ENCODE measurements at places on chromosomes 11 and 22.

- no peak for DNase-seq
Observed at GRCh38 chr22:32661296-32661695, 140.2 kb upstream of the TIMP3 start.

- no peak for DNase-seq
Observed at GRCh38 chr22:35368386-35368785, 12.5 kb upstream of the HMOX1 start.

GRCh38 chr22:48720662-48721394 is 1106.8 kb downstream of the BRD1 start:
- DNase-seq = no peak

GRCh38 chr11:109033627-109034338 is 368.9 kb downstream of the DDX10 start:
- no peak for DNase-seq

DNA sequence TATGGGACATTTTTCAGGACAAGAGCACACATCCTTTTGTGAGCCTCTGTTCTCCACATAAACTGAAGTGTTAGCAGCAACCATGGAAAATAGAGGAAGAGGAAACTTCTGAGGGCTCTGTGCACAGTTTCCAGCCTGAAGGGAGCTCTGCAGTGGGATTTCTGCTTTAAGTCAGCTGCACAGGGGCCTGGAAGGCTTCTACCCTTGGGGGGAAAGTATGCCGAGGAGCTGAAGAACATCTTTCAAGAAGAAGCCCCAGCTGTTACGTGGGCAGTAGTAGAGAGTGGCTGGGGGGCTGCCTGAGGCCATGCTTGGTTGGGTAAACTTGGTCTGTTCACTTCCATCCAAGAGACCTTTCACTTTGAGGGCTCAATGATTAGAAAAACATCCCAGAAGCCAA is 82.7 kb upstream of the EED start:
- no peak for DNase-seq

Data from esophagus squamous epithelium (tissue), 5 donors.